ENCODE measurements at places on chromosomes 6 and 20.

DNA sequence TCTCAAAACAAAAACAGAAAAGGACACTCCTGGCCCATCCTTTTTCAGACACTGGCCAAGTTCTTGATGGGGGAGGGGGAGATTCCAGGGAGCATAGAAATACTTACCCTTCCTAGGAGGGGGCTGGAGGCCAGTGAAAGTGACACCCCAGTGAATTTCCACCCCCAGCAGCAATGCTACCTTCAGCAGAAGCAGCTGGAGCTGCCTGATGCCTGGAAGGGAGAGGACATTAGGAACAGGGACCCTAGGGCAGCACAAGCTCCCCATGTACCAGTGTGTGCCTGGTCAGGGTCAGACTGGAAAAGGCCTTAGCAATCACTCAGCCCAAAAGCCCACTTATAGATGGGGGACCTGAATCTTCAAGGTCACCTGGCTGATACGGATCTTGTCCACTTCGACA is 2.4 kb downstream of the MICAL1 start:
- no peak for DNase-seq

- no peak for DNase-seq
Measured at GRCh38 chr20:50744143-50744792, 12.9 kb downstream of the PARD6B start.

DNA sequence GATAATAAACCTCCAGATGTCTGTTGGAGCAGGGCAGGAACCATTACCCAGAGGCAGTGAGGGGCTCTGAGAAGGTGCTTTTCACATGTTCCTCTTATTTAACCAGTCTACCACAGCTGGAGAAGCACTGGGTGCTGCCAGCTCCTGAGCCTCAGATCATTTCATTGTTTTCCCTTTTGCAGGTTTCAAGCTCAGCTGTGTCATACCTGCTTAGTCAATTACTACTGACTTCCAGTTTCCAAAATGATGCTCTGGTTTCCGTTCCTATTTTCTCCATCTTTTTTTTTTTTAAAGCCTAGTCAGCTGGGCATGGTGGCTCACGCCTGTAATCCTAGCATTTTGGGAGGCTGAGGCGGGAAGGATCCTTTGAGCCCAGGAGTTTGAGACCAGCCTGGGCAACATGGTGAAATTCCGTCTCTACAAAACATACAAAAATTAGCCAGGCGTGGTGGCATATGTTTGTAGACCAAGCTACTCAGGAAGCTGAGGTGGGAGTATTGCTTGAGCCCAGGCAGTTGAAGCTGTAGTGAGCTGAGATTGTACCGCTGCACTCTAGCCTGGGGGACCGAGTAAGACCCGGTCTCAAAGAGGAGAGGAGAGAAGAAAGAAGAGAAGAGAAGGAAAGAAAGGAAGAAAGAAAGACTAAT is 6.7 kb downstream of the FLOT1 start:
- DNase-seq, result no peak

DNA sequence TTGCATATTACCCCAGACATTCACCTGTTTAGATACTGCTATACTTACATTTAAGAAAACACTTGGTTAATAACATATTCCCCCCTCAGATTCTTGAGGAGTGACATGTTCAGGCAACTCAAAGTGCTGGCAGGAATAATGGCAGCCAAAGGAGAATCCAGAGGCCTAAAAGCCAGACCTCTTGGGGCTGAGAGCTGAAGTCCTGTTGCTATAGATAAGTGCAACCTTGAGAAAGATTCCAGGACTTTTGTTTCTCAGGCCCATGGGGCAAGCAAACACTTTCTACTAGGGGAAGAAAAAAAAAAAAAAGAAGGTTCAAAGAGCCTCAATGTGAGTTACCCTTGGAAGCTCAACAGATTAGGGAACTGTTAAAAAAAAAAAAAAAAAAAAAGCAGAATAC is 132.8 kb upstream of the BEND3 start:
- DNase-seq, result no peak

- DNase-seq, result no peak
Measured at GRCh38 chr20:17620371-17621228, 50.7 kb downstream of the DSTN start.
